SHP77 treated with DMSO at 0.1 percent for 48 hours (cell line): ENCODE measurements at places on chromosomes 1 and 21.

DNA sequence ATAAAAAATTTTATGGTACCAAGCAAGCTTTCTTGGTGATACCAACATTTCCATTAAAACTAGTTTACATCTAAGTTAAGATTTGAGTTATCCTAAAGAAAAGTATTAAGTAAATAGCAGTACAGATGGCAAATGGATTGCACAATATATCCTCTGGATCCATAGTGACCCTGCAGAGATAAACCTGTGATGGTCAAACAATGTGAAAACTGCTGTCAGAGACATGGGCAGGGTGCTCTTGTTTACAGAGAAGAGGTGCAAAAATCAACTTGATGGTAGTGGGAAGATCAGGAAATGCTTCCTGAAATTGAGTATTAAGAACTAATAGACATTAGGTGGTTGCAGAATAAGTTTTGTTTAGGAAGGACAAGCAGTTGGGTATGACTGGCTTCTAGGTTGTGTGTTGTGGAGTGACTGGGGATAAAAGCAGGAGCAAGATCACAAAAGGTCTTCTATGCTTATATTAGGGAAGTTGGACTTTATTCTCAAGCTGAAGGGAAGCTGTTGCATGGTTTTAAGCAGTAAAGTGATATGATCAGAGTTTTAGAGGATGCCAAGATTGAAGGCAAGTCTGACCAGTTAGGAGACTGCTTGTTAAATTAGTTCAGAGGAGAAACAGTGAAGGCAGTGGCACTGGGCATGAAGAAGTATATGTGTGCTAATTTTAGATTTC lies 9.9 kb downstream of the TTC3 start:
- no peak for DNase-seq

- no peak for DNase-seq
These were observed 37.3 kb upstream of the EDN2 start for GRCh38 chr1:41521766-41522165.

- DNase-seq: no peak
These were observed 660 bp upstream of the PDE4B start for GRCh38 chr1:65791801-65792668.

GRCh38 chr21:46423546-46424038 lies 35.1 kb upstream of the DIP2A start:
- no peak for DNase-seq

DNA sequence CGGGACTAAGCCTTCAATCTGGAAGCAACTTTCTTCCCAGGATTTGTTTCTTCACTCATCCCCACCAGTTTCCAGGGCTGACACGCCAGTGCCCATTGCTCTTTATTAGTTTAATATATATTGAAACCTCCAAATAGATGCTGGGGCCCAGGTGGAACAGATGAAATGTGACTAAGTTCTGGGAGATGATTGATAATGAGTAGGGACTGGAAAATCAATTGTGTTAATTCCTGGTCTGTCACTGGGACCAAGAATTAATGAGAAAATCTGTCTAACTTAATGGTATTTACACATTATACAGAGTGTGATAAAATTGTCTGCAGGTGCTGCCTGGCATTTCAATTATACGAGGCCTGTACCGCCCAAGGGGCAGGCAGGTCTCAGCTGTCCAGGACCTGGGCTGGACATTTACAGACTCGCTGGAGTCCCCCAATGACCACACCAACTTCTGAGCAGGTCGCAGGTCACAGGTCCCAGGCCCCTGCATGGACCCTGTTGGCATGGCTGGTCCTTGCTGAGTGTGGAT lies 35.8 kb downstream of the UBIAD1 start:
- no peak for DNase-seq

DNA sequence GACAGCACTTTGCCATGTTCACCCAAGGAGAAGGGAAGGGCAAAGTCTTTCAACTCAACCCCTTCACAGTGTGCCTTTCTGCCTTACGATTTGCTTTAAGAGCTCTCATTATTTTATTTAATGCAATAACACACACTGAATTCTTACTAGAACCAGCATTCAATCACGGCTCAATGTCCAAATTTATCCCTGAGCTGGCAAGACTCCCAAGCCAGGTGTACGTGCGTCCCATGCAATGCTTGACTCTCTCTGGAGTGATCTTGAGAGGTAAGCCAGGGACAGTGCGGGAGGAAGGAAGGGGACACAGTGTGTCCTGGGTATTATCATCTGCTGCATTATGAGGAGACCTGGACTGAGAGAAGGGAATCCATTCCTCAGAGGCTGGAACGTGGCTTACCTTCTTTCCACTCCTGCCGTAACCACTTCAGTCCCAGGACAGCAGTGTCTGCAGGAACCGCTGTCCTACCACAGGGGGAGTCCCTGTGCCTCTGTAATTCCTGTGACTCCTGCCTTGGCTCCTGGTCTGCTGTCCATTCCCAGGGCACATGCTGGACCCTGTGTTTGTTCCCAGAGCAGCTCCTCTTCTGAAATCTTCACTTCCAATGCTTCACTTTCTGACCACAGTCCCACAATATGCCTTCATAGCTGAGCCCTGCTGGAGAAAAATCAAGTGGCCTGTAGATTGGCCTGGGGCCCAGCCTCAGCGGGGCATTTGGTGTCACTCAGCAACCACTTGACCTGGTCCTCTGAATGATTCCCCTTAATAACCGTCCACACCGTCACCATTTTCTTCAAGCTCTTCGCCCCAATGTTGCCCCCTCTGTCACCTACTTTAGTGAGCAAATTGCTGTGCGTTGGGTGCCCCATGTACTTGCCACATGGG lies 28.6 kb upstream of the STUM start:
- DNase-seq: no peak

DNA sequence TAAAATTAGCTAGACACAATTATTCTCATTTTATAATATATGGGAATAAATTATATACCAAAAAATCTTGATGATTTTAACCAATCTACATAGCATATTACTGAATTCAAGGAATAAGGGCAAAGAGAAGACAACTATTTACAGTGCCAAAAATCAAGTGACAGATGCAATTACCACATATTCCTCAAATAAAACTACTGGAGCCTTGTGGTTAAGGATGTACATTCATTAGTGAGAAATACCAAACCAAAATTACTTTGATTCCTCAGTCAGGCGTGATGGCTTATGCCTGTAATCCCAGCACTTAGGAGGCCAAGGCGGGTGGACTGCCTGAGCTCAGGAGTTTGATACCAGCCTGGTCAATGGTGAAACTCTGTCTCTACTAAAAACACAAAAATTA lies 68.8 kb upstream of the RBM34 start:
- no peak for DNase-seq

DNA sequence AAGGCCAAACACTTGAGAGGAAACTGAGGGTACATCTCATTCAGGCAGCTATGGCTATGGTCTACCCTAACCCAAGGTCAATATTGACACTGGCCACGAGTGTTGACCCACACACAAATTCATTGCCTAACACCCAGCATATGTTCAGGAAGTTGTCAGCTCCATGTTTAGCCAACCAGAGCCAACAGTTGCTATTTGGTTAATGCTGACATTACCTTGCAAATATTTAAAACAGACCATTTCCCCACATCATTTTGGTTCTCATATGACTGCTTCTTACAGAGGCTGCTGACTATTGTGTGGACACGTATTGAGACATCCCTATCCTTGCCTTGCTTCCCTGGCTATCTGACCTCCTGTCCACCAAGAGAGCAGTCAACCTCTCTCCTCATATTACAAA lies 97.3 kb downstream of the LMX1A start:
- no peak for DNase-seq

DNA sequence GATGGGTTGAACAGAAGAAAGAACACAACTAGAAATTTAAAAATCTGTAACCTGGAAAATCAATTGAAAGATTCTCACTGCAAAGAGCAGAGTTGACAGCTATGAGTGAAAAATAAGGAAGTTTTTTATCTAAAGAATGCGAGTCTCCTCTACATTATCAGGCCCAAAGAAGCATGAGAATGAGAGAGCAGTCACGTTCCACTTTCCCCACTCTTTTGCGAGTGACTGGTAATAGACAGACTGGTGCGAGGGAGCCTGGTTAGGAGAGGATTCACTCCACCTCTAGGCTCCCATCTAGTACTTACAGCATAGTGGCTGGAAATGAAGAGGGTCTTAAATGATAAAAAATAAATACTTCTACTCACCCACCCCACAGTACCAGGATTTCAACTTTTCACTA lies 52.0 kb downstream of the PRDX6 start:
- no peak for DNase-seq

DNA sequence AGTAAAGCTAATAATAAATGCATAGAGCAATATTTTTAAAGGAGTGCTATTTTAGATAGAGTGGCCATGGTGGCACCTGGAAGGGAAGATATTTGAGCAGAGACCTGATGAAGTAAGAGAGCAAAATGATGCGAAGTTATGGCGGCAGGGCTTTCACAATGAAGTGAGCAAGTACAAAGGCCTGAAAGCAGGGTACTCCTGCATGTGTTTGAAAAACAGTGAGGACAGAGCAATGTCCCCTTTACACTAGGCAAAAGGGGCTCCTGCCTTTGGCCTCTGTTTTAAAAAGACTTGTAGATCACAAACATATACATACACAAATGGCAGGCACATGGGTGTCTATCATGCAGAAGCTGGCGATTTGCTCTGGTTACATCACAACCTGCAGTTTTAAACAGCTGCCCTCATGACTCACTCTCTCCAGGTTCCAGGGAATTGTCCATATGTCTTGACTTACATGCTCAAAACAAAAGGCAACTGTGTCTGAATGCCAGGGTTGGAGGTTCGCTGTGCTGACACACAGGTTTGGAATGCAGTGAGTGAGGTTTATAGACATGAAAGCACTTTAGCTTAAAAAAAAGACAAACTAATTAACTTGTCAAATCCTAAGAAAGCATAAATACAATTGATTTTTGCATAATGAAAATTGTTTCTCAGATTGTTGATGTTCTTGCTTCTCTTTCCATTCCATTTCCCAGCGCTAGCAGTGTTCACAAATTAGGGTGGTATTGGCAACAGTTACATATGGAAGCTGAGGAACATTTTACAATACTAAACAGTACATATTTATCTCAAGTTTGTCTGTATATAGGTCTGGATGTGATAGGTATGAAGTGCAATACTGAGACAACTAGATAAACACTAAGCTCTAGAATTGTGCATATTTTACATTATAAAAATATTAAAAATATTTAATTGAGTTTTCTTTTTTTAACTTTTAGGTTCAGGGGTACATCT lies 313.9 kb downstream of the BARHL2 start:
- DNase-seq: no peak

DNA sequence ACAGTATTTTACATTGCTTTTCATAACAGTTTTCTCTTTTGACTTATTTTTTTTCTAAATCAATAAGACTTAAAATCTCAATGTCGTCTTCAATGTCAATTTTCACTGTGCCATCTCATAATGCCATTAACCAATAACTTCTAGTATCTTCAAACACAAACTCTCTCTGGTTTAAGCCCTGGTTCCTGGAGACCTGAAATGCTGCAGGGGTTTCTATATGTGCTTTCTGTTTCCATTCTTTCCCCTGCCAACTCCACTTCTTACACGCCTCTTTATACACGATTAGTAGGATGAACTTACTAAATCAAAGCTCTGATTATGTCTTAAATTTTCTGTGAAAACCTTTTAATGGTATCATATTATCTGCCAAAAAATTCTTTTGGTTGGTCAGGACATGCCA lies 191.4 kb downstream of the AMY1C start:
- no peak for DNase-seq

GRCh38 chr1:226871636-226872327 lies 1.4 kb downstream of the PSEN2 start:
- DNase-seq: no peak

GRCh38 chr1:241990040-241990439 lies 8.9 kb downstream of the MAP1LC3C start:
- peak; percentile 66 for DNase-seq

GRCh38 chr1:109404838-109405237 lies 7.1 kb upstream of the SORT1 start:
- no peak for DNase-seq

GRCh38 chr21:33490991-33491372 lies 534 bp downstream of the DNAJC28 start:
- no peak for DNase-seq

- no peak for DNase-seq
These were observed 144.6 kb downstream of the PLPP3 start for GRCh38 chr1:56434740-56435139.

GRCh38 chr1:24955161-24955560 lies 25.1 kb upstream of the RUNX3 start:
- DNase-seq: no peak

DNA sequence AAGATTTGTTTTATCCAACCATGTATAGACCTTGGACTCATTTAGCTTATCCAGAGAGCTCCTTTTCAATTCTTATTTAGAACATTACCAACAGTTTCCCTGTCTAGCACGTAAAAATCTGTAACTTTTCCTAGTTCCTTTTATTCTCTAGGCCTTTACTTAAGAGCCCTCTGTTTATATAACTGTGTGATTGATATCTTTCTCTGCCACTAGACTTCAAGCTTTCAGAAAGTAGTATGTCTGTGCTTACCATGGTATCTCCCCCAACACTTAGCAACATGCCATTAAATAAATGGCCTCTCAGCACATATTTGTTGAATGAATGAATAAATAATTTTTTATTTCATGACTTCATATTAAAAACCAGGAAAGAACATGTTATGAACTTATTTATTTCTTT lies 209.4 kb downstream of the PTPRC start:
- DNase-seq: no peak

DNA sequence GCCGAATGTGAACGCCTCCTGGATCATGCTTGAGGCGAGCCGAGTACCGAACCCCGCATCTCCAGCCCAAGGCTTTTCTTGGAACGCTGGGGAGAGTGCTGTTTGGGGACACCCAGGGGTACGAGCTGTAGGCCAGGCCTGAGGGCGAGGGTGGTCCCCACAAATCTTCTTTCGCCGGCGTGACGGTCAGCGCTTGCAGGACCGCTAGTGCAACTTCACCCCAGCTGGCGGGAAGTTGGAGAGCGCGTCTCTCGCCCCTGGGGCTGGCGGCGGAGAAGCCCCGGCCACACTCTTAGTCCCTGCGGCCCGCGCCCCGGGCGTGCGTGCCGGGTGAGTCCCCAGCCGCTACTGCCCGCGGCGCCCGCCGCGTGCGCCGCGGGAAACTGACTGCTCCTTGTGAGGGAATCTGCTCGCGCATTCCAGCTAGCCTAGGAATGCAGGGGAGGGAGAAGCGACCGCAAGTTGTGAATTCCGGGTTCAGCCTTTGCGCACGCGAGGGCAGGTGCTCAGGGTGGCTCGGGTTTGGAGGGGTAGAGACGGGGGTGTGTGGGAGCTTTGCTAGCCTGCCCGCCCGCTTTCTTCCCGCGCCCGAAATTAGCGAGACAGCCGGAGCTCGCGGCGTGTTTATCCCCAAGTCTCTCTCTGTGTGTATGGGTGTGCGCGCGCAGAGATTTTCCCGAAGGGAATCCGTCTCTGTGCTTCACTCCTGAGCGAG lies 884 bp downstream of the LHX4 start:
- DNase-seq: no peak

- DNase-seq: no peak
These were observed 97.0 kb upstream of the GRIK3 start for GRCh38 chr1:37131281-37131680.

- no peak for DNase-seq
These were observed 11.5 kb upstream of the AGT start for GRCh38 chr1:230725256-230726012.

- DNase-seq: no peak
These were observed 6.4 kb upstream of the TACSTD2 start for GRCh38 chr1:58583496-58583895.
